NCI-H510A treated with DMSO at 0.1 percent for 48 hours (cell line): ENCODE measurements at places on chromosomes 13 and 19.
A peak's percentile ranks its signal among the peaks of the same experiment; 100 is the strongest.

DNA sequence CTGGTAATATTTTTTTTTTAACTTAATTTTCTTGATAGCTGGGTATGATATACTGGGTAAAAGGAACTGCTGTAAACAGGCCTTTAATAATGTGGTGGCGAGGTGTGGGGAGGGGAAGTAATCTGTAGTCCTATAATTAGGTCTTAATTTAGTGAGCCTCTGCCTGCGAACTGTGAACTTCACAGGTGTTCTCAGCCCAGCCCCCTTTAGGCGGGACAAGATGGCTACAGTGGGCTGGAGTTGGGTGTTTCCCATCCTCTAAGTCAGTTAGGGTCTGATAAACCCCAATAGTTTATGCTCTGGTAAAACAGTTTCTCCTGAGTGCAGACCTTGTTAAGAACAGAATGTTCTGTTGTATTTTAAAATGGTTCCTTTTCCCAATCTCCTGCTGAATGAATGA lies 97.6 kb upstream of the SERP2 start:
- DNase-seq = no peak

DNA sequence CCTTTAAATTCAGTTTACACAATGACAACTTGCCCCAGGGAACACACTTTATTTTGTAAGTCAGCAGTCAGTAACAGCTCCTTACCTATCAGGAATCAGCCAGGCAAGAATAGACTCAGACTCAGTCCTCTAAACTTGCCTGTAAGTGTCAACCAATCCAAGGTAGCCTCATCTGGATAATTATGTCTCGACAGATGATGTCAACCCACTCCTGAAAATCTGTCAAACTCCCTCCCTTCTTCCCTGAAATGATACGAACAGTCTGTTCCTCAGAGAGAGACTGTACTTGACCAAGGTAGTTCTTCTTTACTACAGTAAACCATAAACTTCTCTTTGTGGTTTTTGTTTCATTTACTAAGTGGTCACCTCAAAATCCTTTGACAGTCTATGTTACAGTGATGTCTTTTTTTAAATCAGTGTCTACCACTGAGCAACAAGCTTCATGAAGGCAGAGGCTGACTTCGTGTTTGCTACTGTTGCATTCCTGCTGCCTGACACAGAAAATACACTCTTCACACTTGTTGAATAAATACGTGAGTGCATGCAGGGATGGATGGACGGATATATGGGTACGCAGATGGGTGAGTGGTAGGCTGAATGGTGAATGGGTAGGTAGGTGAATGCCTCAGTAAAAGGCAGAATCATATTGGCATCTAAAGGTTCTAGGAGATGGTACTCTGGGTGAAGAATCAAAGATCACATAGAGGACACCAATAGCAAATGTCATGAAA lies 17.5 kb upstream of the FREM2 start:
- DNase-seq = no peak

DNA sequence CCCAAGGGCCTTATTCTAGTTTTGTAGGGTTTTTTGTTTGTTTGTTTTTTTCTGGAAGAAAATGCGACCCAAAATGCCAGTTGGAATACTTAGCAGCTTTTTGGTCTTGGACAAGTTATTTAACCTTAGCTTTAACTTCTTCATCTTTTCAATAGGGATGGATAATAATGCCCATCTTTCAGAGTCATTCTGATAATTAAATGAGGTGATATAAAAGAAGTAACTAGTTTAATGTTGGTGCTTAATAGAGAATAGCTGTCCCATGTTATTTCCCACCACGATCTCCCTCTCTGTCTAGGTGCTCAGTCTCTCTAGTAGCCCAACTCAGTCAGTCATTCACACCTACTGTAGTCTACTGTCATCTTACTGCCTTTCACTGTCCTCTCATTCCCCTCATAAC lies 8.0 kb downstream of the LSM14A start:
- no peak for DNase-seq

DNA sequence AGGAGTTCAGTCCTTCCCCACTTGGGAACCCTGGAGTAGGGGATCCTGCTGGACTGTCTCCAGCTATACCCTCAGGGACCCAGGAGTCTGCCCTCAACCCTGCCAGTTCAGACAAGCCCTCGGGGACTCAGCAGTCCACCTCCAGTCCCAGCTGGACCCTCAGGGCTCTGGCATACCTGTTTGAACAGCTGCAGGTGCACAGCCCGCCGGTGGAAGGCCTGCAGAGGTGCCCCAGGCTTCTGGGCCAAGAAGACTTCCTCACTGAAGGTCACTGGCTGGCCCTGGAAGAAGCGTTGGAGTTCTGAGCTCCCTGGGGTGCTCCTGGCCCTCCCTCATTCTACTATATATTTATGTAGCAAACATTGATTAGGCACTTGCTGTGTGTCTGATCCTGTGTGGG lies 8.6 kb downstream of the CRB3 start:
- DNase-seq = no peak

GRCh38 chr19:54938906-54939305 lies 8.4 kb downstream of the NLRP7 start:
- no peak for DNase-seq

DNA sequence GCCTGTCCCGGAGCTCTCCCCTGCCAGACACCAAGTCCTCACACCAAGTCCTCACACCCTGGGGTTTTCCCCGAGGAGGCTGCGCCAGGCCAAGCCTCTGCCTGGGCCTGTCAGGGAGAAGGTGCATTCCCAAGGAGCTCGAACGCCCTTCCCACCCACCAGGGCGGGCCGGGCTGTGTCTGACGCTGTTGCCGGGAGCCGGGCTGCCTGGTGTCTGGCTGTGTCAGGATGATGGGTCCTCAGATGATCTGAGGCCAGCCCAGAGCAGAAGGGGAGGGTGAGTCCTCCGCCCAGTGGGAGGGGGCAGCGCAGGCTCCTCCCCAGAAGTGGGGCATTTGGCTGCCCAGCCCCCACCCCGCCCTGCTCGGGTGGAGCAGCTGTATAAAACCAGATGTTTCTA lies 2.3 kb upstream of the HAS1 start:
- no peak for DNase-seq

- DNase-seq = no peak
Measured at GRCh38 chr13:75329723-75330122, 152.2 kb downstream of the TBC1D4 start.

GRCh38 chr19:29651622-29652394 lies 13.5 kb upstream of the PLEKHF1 start:
- no peak for DNase-seq

- no peak for DNase-seq
Measured at GRCh38 chr13:106432636-106433035, 102.8 kb downstream of the EFNB2 start.

- peak; percentile 96 for DNase-seq
Measured at GRCh38 chr19:40217027-40217810, 965 bp downstream of the TTC9B start.

DNA sequence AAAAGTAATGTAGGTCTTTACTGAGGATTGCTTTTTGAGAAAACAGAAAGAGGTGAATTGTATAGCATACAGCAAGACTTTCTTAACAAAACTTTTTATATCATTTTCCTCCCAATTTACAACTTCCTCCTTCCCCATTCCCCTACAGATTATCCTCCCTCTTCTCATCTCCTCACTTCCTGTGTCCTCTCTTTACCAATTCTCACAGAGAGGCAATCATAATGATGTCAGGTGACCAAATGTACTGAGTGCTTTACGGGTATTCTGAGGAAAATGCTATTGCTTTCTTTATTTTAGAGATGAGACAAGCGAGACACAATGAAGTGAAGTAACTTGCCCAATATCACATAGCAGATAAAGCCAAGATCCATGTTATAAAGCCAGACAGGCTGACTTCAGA lies 1.7 kb upstream of the MTMR6 start:
- DNase-seq = no peak

DNA sequence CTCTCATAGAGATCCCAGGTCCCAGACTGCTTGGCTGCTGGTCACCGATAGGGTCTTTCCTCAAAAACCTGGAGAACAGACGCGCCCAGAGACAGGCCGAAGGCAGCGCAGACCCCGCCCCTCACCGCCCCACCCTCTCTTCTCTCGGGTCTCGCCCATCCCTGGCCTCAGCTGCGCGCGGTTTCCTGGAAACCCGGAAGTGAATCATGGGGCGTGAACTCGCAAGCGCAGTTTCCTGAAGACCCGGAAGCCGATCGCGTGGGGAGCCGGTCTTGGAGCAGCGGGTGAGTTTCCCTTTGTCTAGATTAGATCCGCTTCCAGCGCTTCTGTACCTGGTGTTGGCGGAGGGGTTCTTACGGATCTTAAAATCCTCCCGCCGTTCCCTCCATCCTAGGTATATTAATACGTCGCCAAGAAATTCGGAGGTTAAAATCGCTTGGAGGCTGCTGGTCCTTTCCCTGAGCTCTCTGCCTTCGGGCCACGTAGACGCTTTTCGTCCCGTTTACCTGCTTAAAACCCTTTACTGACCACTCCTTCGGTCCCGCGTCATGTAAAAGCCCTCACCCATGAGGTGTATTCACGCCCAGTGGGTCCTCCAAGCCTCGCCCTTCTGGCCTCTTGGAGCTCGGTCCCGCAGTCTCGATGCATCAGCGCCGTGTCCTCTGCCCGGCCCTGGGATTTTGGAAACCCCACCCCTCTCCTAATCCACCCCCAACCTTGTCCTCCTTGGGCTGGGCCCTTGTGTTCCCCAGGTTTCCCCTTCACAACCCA lies at the start of gene ZNF578:
Gene ZNF578, plus strand, starts transcription at position 230 of the 771 bp plus-strand sequence. CDS start 48,293 bp downstream, outside the sequence.
- DNase-seq = peak; percentile 15

DNA sequence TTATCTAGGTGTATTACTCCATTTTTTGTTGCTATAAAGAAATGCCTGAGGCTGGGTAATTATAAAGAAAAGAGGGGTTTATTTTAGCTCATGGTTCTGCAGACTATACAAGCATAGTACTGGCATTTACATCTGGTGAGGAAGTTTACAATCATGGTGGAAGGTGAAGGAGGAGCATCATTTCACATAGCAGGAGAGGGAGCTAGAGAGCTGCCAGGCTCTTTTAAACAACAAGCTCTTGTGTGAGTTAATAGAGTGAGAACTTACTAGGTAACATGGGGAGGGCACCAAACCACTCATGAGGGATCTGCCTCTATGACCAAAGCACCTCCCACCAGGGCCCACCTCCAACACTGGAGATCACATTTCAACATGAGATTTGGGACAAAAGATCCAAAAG lies 221.7 kb upstream of the GPC6 start:
- DNase-seq = no peak

DNA sequence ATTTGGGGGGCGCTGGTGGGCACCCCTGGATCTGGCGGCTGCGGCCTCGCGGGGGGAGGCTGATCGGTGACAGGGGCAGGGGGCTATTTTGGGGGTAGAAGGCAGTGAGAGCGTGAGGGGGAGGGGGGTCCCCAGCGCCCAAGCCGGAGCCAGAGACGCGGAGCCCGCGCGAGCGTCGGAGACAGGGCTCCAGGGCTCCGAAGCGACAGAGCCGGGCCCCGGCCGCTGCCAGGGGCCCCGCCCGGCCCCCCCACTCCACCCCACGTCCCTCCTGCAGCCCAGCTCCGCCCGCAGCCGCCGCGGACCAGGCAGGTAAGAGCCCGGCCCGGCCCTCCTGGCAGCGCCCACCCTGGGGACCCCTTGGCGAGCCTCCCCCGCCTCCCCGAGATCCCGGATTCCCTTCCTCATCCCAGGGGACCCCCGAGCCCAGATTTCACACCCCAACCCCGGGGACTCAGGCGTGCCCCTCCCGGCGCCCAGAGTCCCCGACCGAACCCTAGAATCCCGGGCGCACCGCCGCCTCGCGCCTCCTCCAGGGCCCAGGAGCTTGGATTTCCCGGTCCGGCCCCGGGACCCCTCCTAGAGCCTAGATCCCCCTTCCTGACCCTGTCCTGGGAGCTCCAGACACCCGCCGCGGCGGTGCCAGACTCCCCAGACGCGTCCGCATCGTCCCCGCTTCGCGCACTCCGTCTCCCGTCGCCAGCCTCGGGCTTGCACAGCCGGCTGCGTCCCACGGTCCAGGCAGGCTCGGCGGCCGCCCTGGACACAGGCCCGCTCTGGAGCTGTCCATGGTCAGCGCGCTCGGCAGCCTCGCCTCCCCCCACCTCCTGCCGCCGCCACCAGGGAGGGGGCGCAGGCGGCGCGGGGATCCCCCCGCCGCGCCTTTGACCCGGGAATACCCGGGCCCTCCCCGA lies at the start of gene PPFIA3:
Gene PPFIA3, plus strand, starts transcription at position 134 of the 914 bp plus-strand sequence. CDS start 8,330 bp downstream, outside the sequence.
- DNase-seq = no peak

- DNase-seq = no peak
Measured at GRCh38 chr19:51780270-51780669, 14.7 kb upstream of the FPR3 start.

GRCh38 chr19:45767410-45767880 lies 1.6 kb downstream of the SIX5 start:
- DNase-seq = peak; percentile 73

- DNase-seq = no peak
Measured at GRCh38 chr13:101545521-101545920, 93.0 kb downstream of the ITGBL1 start.

GRCh38 chr13:72599178-72599743 lies 128.2 kb downstream of the MZT1 start:
- DNase-seq = no peak

GRCh38 chr19:1896508-1896907 lies 8.7 kb upstream of the ADAT3 start:
- DNase-seq = no peak

DNA sequence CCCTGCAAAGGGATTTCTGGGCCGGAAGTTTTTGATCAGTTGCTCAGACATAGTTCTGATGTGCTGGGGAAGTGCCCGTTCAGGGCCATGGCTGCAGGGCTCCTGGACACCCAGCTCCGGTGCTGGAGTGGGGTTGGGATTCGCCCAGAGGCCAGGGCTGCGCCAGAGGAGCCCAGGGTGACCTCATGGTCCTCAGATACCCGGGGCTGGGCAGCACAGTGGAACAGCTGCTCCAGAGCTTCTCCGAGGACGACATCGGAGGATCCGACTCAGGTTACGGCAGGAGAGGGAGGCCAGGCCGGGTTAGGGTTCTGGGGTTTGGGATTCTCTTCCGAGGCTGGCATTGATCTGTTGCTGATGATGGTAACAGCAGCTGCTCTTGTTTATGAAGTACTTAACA lies 20.9 kb downstream of the CARM1 start:
- DNase-seq = peak; percentile 76

- DNase-seq = peak; percentile 11
Measured at GRCh38 chr19:16136185-16136999, 7.1 kb upstream of the HSH2D start.

DNA sequence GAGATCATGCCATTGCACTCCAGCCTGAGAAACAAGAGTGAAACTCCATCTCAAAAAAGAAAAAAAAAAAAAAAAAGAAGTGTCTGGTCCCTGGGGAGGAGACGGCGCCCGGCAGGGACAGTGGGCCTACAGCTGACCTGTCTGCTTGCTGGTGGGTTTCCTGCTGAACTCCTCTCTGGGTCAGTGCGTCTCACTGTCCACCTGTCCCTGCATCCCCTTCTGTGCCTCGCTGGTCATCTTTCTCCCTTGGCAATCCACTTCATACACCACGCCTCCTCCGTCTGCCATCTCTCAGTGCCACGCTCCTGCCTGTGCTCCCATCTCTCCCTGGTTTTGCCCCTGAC lies 63.4 kb downstream of the ACSBG2 start:
- no peak for DNase-seq

GRCh38 chr19:6253954-6254733 lies 25.6 kb downstream of the MLLT1 start:
- DNase-seq = no peak

DNA sequence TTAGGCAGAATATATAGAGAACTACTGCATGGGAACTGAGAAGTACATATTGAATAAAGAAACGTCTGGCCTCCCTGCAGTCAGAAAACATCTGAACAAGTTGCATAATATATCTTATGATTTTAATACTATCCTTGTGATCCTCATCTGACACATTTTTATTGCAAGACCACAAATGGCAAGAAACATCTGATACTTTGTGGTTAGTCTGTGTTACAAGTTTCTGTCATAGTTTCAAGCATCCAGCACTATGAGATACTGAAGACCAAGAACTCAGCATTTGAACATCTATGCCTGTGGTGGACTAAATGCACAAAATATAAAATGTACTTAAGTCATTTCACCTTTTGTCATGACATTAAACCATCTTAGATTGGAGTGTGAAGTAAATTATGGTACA lies 1175.8 kb upstream of the MIR17HG start:
- no peak for DNase-seq
